ENCODE measurements at places on chromosomes 13 and 19.

- DNase-seq: no peak
Observed at GRCh38 chr19:55241143-55241934, 12.8 kb upstream of the TMEM86B start.

DNA sequence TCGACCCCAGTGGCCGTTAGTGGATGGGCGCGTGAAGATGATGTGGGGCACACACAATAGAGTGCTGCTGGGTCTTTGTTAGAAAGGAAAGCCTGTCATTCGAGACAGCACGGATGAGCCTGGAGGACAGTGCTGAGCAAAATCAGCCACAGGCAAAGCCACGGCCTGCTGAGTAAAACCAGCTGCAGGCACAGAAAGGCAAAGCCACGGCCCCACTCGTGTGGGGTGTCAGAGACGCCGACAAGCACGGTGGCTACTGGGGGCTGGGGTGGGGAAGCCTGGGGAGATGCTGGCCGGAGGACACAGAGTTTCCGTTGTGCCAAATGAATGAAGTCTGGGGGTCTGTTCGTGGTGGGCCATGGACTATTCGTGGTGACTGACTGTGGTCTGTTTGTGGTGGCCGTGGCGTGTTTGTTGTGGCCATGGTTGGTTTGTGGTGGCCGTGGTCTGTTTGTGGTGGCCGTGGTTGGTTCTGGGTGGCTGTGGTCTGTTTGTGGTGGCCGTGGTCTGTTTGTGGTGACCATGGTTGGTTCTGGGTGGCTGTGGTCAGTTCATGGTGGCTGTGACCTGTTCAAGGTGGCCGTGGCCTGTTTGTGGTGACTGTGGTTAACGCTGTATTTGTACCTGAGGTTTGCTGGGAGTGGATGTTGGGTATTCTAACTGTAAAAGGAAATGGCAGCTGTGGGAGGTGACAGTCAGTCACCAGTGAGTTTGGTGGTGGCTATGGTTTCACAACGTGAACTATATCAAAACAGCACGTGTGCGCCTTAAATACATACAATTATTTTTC lies 36.3 kb downstream of the MCF2L start:
- no peak for DNase-seq

- no peak for DNase-seq
Observed at GRCh38 chr19:27792576-27793127, 1420.3 kb downstream of the UQCRFS1 start.

DNA sequence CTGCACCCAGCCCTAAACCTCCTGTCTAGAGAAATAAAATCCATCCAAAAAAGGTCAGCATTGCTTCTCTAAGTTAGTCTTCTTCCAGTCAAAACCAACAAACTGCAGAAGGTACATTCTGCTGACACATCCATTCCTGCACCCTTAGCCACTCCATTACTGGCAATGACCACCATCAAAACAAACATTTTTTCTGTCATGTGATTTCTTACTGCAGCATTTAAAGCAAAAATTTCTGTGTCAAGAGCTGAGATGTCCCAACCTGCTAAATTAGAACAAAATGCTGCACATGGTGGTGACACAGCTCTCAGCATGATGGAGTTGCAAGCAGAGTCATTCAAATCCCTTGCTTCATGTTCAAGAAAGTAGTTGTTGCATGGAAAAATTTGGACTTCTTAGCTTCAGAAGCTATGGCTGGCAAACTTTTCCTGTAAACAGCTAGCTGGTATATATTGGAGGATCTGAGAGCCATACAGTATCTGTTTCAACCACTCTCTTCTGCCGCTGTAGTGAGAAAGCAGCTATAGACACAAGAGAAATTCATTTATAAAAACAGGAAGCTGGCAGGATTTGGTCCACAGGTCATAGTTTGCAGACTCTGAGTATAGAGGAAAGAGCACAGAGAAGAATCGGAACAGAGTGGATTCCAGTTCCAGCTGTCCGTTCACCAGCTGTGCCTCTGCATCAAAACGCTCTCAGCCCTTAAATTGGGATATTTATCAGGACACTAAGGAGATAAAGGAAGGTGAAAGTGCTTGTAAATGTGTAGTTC lies 17.4 kb downstream of the RUBCNL start:
- peak; percentile 92 for DNase-seq

DNA sequence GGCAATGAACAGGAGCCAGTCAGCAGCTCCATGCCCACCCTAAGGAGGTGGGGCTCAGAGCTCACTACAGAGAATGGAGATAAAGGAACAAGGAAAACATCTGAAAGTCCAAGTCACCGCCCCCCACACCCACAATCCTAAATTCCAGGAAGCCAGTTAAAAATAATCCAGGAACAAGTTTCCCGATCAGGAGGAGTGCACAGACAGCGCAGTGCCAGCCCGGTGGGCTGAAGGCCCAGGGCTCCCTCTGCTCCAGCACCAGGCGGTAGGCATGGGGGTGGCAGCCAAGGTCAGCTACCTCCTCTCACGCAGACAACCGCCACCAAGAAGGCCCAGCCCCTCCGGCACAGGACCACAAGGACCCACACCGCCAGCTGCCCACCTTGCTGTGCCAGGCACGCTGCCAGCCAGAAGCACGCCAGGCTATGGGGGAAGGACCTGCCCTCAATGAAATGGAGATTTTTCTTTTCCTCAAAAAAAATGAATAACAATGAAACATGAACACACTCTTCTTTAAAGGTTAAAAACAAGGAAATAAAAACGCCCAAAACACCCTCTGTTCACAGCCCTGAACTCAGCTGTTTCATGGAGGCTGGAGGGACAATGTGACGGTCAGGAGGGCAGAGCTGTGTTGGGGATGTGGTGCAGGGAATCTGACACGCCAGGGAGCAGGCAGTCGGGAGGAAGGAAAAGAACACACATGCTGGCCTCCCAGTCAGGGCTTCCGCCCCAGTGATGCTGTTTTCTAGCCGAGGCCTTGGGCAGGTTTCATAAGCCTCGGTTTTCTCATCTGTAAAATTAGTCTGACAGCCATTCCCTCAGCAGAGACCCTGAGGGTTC lies 11.0 kb downstream of the STK24 start:
- DNase-seq: peak; percentile 77

GRCh38 chr13:49353908-49354307 lies 90.0 kb downstream of the CAB39L start:
- no peak for DNase-seq

- peak; percentile 2 for DNase-seq
Observed at GRCh38 chr13:72963762-72964161, 95.0 kb upstream of the KLF5 start.

DNA sequence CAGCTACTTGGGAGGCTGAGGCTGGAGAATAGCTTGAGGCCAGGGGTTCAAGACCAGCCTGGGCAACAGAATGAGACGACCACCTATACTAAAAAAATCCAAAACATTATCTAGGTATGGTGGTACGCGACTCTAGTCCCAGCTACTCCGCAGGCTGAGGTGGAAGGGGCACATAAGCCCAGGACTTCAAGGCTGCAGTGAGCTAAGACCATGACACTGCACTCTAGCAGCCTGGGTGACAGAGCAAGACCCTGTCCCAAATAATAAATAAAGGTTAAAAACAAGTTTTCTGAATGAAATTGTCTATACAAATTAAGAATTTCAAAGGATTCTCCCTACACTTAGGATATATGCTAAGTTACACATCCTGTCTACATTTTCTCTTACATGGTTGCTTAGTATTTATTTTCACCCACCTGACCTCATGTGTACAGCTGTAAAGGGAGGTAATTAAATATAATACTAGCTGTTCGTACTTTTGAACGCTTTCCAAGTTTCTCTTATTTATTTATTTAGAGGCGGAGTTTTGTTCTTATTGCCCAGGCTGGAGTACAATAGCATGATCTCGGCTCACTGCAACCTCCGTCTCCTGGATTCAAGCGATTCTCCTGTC lies 1.6 kb downstream of the SLC25A30 start:
- no peak for DNase-seq

- no peak for DNase-seq
Observed at GRCh38 chr13:112054616-112055015, 12.3 kb upstream of the SOX1 start.

GRCh38 chr19:18450931-18451836 lies 13.3 kb upstream of the ISYNA1 start:
- peak; percentile 89 for DNase-seq

DNA sequence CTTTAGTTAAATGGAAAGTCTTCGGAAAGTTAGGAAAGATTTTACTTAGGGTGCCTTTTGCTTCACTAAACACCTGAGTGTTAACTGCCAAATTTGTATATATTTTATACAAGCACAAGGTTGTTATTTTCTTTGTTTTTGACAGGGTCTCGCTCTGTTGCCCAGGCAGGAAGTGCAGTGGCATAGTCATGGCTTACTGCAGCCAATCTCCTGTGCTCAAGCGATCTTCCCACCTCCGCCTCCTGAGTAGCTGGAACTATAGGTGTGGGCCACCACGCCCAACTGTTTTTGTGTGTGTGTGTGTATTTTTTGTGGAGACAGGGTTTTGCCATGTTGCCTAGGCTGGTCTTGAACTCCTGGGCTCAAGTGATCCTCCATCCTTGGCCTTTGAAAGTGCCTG lies 16.2 kb downstream of the KCTD4 start:
- DNase-seq: no peak

DNA sequence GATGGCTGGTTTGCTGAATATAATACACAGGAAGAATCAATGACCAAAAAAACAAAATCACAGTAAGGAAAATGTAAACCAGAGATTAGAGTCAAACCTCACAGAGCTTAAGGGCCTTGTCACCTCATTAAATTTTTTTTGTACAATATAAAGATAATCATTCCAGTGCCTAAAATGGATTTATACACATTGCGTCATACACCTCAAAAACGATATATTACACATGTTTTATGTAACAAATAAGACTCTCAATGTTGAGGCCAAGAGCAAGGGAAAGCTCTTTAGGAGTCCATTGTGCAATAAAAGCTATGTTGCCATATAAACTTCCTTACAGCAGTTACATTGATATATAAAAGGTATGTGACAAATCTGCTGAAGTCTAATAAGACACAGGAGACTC lies 856.7 kb upstream of the SLITRK1 start:
- DNase-seq: no peak

GRCh38 chr19:50651174-50651573 lies 1.9 kb downstream of the C19orf81 start:
- DNase-seq: no peak

- DNase-seq: no peak
Observed at GRCh38 chr13:100984085-100984705, 309.6 kb upstream of the TMTC4 start.

GRCh38 chr13:71067165-71067815 lies 799.7 kb downstream of the DACH1 start:
- no peak for DNase-seq

GRCh38 chr13:91664039-91664438 lies 265.6 kb downstream of the GPC5 start:
- no peak for DNase-seq

- DNase-seq: no peak
Observed at GRCh38 chr13:52451135-52451804, 836 bp upstream of the VPS36 start.

- DNase-seq: no peak
Observed at GRCh38 chr13:112532837-112533745, 54.9 kb downstream of the TUBGCP3 start.

DNA sequence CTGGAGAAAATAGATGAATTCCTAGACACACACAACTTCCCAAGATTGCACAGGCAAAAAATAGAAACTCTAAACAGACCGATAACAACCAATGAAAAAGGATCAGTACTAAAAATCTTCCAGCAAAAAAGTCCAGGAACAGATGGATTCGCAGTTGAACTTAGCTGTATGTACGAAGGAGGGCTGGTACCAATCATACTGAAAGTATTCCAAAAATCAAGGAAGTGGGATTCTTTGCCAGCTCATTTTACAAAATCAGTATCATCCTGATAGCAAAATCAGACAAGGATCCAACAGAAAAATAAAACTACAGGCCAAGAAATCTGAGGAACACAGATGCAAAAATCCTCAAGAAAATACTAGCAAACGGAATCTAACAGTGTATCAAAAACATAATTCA lies 6.5 kb upstream of the LILRB2 start:
- no peak for DNase-seq

GRCh38 chr19:10846500-10847202 lies 1.6 kb upstream of the C19orf38 start:
- DNase-seq: no peak

- DNase-seq: no peak
Observed at GRCh38 chr19:47495478-47496372, 11.7 kb upstream of the KPTN start.

GRCh38 chr19:10816691-10817090 lies 19.3 kb downstream of the TMED1 start:
- no peak for DNase-seq

GRCh38 chr13:53126841-53127245 lies 98.2 kb downstream of the OLFM4 start:
- no peak for DNase-seq

DNA sequence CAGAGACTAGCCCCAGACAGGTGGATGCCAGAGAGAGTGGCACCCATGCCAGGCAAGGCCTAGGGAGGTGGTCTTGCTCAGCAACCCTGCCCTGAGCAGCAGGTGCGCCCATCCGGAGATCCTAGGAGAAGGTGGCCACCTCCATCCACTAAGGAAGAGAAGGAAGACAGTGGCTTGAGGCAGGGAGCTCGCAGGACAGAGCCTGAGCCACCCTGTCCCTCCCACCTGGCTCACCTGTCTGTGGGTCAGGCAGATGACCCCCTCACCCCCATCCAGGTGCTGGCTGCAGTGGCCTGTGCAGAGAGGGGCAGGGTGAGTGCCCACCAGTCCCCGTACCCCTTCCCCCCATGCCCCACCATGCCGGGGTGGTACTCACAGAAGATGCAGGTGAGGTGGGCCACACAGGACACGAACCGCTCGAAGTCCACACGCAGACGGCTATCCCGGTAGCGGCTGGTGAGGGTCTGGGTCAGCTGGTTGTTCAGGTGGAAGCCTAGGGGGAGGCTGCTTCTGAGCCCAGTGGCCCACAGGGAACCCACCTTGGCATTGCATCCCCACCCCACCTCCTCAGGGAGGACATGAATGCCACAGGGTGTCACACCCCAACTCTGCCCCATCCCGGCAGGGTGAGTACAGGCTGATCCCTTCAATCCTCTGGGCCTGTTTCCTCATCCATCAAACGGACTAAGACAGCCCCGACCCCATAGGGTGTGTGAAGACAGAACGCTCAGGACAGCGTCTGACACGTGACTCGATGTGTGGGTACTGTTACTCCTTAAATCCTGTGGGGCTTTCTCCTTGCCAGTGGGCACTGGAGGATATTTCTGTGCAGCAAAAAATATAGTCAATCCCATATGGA lies 13.3 kb downstream of the CAPN12 start:
- no peak for DNase-seq

DNA sequence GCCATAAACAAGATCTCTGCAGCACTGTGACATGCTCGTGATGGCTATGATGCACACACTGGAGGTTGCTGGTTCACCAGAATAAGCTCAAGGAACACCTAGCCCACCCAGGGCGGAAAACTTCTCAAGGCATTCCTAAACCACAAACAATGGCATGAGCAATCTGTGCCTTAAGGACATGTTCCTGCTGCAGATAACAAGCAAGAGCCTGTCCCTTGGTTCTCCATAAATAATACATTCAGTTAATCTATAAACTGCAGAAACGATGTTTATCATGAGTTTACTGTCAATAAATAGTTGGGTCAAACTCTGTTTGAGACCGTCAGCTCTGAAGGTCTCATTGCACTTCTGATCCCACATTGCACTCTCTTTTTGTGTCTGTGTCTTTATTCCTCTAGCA lies 18.6 kb upstream of the ZNF266 start:
- DNase-seq: no peak

Measured in suppressor macrophage (primary cell).